ENCODE measurements at places on chromosomes 16 and 17.

DNA sequence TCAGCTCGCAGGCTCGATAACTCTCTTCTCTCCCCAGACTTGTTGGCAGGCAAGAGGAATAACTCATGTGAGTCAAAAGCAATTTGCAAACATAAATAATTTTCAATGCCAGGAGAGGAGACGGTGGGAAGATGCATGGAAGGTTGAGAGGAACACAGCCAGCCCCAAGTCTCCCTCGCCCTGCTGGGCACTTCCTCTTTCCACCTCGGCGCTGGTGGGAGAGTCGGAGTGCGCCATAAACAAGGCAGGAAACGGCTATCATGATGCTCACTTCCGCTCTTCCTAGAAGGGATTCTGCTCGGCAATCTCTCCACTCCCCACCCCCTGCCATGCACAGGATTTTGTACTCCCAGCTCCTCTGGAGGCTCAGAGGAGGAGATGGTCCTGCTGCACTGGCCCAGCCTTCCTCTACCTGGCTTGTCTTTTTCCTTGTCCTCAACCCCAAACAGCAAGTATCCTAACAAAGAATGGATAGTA, 13.0 kb downstream of the CBX4 start:
- no peak for DNase-seq

DNA sequence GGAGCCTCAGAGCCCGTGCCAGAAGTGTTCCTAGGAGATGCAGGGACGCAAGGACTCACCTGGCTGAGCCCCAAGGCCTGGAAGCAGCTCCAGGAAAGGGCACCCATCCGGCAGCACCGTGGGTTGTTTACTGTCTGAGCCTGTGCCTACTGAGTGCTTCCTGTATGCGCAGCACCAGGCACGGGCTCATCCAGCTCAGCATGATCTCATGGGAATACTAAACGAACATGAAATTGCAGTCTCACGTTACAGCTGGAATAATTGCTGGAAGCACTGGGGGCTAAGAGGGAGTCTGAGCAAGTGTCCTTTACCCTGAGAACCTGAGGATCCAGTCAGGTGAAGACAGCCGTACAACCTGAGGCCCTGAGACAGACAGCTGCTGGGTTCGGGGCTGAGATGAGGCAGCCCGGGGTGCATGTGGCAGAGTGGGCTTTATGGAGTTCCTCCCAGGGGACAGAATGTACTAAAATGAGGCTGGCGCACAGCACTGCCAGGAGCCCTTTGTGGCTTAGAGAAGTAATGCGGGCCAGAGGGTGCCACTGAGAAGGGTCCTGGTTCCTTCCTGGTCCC, 5.4 kb downstream of the CTRL start:
- DNase-seq, result no peak

DNA sequence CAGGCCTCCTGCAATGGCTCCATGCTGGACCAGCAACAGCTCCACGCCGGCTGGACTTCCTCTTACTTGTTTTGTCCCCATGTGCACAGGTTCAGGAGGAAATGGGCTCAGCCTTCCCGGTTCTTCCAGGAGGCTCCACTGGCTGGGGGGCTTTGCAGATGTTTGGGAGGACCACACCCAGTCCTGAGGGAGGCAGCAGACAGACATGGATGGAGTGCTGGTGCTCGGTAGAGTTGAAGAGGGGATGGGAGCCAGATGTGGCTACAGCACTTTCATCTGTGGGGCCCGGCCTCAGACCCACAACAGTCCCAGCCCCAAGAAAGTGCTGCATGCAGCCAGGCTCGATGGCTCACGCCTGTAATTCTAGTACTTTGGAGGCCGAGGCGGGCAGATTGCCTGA, 21.8 kb downstream of the NARF start:
- DNase-seq, result no peak

GRCh38 chr16:58021661-58022551, 3.6 kb upstream of the MMP15 start:
- no peak for DNase-seq

DNA sequence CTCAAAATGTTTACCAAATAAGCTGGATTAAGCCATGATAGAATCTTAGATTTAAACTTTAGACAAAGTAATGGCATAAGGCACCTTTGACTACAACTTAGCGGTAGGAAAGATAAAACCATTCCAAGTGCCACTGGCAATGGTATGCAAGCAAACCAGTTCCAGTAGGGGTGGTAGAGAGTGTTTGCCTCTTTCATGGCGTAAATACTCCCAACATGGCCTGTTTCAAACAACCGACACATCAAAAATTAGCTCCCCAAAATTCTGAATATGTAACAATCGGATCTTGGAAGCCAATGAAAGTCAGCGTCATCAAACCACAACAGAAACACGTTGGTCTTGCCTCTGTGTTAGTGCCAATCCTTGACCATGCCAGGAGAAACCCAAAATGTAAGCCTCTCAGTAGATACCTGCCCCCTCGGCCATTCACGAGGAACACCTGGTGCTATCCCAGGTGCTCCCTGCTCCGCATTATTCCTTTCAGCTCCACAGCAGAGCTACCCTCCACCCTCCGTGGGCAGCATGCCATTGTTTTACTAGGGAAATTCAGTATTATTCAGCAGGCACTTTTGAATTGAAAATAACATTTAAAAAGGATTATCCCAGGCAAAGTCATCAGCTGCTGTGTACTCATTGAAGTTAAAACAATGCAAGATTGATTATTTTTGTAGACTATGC, 307.8 kb upstream of the CDH11 start:
- no peak for DNase-seq

GRCh38 chr16:2472885-2473445, 1.9 kb downstream of the NTN3 start:
- no peak for DNase-seq

DNA sequence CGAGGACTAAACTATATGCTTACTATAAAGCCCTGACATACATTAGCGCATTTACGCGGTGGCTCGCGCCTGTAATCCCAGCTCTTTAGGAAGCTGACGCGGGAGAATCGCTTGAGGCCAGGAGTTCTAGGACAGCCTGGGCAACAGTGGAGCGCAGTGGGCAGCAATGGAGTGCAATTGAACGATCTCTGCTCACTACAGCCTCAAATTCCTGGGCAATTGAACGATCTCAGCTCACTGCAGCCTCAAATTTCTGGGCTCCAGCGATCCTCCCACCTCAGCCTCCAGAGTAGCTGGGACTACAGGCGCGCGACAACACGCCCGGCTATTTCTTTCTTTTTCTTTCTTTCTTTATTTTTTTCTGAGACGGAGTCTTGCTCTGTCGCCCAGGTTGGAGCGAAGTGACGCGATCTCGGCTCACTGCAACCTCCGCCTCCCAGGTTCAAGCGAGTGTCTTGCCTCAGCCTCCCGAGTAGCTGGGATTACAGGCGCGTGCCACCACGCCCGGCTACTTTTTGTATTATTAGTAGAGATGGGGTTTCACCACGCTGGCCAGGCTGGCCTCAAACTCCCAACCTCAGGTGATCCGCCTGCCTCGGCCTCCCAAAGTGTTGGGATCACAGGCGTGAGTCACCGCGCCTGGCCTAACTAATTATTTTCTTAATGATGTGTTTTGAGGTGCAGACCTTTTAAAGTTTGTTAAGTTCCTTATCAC, 506 bp upstream of the COG7 start:
- DNase-seq, result no peak

GRCh38 chr16:68884401-68884800, 41.1 kb downstream of the TANGO6 start:
- DNase-seq, result no peak

DNA sequence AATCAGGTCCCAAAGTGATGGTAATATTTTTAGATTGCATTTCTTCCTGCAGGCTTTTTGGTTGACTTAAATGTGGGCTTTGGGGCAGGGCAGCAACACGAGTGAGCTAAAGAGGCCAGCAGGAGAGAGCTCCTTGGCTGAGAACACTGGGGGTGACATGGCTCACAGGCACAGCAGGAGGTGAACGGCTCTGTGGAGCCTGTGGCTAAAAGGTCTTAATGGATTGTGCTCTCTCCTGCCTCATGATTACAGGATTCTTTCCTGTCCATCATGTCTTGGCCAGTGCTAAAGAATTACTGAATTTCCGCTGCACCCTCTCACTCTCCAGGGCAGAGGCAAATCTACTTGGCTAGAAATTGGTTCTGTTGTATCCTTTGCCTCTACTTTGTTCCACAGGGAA, 366.6 kb downstream of the HS3ST4 start:
- no peak for DNase-seq

- DNase-seq, result no peak
Observed at GRCh38 chr17:63928172-63928666, 3.9 kb downstream of the CD79B start.

GRCh38 chr16:13958474-13958873, 38.5 kb downstream of the ERCC4 start:
- DNase-seq, result no peak

GRCh38 chr16:69880640-69881133, 70.4 kb upstream of the CLEC18A start:
- no peak for DNase-seq

- no peak for DNase-seq
Observed at GRCh38 chr17:69339937-69340336, 13.0 kb upstream of the ABCA5 start.

GRCh38 chr16:22358000-22358399, 16.4 kb downstream of the CDR2 start:
- DNase-seq, result no peak

GRCh38 chr16:28924399-28924761, 658 bp downstream of the RABEP2 start:
- no peak for DNase-seq

- no peak for DNase-seq
Observed at GRCh38 chr17:561116-561515, 153.5 kb downstream of the VPS53 start.

DNA sequence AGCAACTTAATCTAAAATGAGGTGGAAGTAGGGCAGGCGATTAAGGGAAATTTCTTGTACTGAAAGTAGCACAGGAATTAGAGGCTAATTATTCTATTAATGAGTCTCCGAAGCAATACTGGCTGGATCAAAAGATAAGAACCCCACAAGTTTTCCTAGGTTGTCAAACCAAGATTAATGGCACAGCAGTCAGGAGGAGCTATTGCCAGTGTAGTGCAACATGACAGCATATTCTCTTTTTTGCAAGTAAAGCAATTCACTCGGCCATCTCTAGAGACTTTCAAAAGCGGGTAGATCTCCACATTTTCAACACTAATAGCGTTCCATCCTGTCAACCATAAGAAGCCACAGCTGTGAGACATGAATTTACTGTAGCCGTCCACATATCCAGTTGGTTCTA, 81.2 kb downstream of the CYB561 start:
- DNase-seq, result no peak

- no peak for DNase-seq
Observed at GRCh38 chr17:69810326-69810965, 264.6 kb upstream of the KCNJ16 start.

DNA sequence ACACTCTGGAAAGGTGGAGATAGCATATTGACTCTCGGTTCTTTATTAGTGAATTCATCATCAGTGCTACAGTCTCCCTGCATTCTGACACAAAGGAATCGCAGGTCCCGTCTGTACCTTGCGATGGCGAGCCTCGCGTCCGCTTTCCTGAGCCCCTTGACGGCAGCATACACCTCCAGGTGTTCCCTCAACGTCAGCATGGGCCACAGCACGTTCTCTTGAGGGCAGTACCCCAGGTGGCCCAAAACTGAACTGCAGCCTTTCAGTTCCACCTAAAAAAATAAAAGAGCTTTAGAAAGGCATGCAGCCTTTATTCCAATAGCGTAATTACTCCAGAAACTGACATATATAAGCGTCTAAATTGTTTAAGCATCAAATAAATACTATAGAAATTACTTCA, 24.2 kb upstream of the ABCA9 start:
- DNase-seq, result no peak

DNA sequence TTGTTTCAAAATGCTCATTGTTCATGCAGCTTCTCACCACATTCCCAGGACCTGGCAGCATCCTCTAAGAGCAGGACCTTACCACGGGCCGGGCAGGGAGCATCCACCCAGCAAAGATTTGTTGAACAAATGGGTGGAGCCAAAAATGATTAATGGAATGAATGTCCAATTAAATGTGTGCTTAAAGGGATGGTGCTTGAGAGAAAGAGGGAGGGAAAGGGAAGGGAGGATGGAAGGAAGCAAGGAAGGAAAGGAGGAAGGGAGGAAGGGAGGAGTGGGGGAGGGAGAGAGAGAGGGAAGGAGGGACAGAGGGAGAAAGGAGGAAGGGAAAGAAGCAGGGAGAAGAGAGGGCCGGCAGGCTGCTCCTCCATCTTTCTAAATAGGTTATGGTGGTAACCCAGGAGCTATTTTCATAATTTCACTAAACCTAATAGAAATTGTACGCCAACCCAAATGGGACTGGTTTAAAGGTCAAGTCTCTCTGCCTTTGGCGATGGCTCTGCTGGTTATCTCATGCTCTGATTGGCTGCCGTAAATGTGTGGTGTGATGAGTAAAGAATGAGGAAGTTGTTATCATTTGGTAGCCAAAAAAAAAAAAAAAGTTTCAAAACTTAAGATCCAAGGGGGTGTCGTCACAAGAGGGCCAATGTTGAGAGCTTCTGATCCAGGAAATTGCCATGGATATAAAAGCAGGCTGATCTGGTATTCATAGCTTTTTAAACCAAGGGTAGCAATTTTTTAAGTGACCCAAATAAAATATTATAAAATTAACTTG, 126.7 kb upstream of the FOXF1 start:
- DNase-seq, result no peak

- DNase-seq, result no peak
Observed at GRCh38 chr17:14351493-14351892, 50.6 kb downstream of the HS3ST3B1 start.

DNA sequence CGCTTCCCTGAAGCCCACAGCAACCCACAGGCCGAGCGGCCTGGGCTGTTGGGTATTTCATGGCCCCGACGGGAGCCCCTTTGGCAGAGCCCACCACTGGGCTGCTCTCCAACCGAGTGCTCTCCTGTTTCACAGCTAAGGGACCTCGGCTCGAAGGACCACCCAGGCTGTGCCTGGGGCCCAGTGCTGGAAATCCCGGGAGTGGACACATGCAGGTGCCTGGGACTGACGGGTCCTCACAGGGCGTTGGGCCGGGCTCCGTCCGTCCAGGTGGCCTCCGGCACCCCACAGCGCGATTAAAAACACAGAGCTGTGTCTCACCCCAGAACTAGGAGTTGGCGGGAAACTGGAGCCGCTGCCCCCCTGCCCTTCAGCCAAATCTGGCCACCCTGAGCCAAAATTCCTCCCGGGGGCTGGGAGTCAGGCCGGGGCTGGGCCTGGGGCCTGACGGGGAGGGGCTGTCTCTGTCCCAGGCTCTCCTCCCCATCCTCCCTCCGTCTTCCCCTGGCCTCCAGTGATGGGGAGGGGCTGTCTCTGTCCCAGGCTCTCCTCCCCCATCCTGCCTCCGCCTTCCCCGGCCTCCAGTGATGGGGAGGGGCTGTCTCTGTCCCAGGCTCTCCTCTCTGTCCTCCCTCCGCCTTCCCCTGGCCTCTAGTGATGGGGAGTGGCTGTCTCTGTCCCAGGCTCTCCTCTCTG, 14.1 kb downstream of the UTS2R start:
- DNase-seq, result no peak

- DNase-seq, result no peak
Observed at GRCh38 chr16:83717814-83718213, 90.0 kb upstream of the HSBP1 start.

GRCh38 chr17:83183951-83184506, 104.6 kb downstream of the METRNL start:
- DNase-seq, result no peak

- DNase-seq, result no peak
Observed at GRCh38 chr16:179211-180092, 807 bp upstream of the HBQ1 start.

- no peak for DNase-seq
Observed at GRCh38 chr16:1163567-1164055, 10.7 kb downstream of the CACNA1H start.

Measured in NCI-H2227 treated with DMSO at 0.1 percent for 48 hours (cell line).